ENCODE measurements at places on chromosomes 13 and 19. TPM values are rescaled to one million over a fixed set of nuclear protein-coding genes. Genes with fewer than 3 reads are reported as not detected.

SEMA6B gene
- not detected for total RNA-seq

DNA sequence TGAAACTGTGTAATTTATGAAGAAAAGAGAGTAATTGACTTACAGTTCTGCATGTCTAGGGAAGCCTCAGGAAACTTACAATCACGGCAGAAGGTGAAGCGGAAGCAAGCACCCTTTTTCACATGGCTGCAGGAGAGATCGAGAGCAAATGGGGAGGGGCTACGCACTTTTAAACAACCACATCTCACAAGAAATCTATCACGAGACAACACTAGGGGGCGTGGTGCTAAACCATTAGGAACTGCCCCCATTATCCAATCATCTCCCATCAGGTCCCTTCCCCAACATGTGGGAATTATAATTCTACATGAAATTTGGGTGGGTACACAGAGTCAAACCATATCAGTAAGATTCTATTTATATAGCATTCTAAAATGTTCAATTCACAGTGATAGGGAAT lies 114.8 kb upstream of the TRPC4 start:
- no peak for DNase-seq

- peak; percentile 98 for DNase-seq
Observed at GRCh38 chr19:2782936-2783780, at the start of gene SGTA. Gene SGTA (minus strand): TSS chr19:2783273. CDS start chr19:2769068, 14,205 bp downstream.

CTU1 gene
- 8.5 TPM for total RNA-seq

ZNF382 gene
- total RNA-seq = 13.8 TPM

CD22 gene
- not detected for total RNA-seq

GRCh38 chr19:53553865-53554791 lies 16.2 kb downstream of the ZNF331 start:
- peak; percentile 89 for DNase-seq

DNA sequence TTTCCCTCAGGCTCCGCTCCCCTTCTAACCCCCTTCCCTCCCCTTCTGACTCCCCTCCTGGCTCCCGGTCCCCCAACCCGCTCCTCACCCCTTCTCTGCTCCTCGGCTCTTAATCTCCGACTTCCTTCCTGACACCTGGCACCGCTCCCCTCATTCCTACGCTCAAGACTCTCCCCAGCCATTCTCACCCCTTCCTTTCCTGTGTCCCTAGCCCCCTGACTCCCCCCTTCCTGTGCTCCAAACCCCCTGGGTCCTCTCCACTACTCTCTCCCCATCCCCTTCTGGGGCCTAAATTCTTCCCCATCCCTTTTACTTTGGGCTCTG lies 658 bp downstream of the CLPP start:
- no peak for DNase-seq

- no peak for DNase-seq
Observed at GRCh38 chr13:60230593-60230992, 66.9 kb upstream of the DIAPH3 start.

DNA sequence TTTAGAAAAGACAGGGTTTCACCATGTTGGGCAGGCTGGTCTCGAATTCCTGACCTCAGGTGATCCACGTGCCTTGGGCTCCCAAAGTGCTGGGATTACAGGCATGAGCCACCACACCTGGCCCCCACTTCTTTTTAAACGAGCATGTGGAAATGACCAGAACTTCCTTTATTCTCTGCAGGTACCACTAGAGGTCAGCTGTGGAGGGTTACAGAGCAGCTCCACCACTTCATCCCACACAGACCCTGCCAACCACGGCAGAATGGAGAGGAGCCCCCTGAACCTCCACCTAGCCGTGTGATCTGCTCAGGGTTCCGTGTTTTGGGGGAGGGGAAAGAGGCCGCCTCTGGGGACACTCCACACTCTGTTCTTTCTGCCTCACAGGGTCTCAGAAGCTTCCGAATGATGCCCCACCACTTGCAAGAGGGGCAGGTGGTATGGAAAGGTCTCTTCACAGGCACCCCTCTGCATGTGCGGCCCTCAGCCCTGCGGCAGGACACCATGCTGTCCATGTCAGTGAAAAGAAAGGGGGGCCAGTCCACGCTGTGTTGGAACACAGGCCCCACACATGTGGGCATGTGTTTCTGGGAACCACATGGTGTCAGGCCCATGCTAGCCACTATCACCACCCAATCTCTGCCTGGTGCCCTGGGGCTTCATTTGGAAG lies 465.0 kb downstream of the TSHZ3 start:
- no peak for DNase-seq

KLK1 gene
- total RNA-seq = 1.1 TPM

JAK3 gene
- 176 TPM for total RNA-seq

ZNF8 gene
- total RNA-seq = 5.1 TPM

- no peak for DNase-seq
Observed at GRCh38 chr19:1065606-1066109, 1.3 kb upstream of the ARHGAP45 start.

GRCh38 chr13:111449041-111449440 lies 128.6 kb downstream of the TEX29 start:
- no peak for DNase-seq

DNA sequence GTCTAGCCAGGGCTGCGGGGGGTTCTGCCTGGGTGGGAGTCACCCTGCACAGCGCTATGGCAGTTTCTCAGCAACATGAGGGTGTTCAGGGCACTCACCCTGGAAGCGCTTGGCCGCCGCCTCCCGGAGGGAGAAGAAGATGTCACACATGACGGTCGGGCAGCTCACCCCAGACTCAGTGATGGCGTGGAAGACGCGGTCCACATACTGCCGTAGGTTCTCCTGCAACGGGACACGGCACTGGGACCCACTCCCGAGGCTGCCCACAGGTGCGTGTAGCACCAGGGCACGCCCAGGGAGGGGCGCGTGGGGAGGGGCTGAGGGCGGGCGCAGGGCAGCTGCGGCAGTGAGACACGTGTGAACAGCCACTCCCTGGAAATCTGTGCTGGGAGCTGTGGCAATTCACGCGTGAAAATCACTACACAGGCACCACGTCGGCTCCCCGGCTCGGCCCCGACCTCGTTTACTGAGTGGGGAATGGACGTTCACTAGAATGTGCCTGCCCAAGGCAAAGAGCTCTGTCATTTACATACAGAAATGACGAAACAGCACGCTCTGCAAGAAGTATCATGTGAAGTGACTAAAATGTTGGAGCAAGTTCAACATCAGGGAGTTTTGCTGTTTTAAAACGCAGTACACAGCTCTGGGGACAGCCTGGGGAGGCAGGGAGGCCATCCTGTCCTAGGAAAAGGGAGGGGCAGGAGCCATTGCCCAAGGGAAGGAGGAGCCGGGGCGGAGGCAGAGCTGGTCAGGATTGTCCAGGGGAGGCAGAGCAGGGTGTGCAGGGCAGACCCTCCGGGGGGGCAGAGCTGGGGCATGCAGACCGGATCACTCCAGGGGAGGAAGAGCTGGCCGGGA lies 41.5 kb upstream of the C13orf46 start:
- no peak for DNase-seq

VSTM2B gene
- not detected for total RNA-seq

ERICH6B gene
- not detected for total RNA-seq

DNA sequence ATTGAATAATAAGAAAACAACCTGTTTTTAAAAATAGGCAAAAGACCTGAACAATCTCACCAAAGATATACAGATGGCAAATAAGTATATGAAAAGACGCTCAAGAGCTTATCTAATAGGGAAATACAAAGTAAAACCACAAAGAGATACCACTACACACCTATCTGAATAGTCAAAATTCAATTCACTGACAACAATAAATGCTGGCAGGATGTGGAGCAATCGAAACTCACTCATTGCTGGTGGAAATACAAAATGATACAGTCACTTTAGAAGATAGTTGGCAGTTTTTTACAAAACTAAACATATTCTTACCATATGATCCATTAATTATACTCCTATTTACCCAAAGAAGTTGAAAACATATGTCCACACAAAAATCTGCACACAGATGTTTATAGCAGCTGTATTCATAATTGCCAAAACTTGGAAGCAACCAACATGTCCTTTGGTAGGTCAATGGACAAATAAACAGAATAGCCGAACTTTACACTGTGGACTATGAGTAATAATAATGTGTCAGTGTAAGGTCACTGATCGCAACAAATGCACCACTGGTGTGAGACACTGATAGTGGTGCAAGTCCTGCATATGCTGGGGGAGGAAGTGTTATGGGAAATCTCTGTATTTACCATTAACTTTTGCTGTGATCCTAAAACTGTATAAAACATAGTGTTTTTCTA lies 20.8 kb downstream of the ZC3H13 start:
- DNase-seq = no peak

DNA sequence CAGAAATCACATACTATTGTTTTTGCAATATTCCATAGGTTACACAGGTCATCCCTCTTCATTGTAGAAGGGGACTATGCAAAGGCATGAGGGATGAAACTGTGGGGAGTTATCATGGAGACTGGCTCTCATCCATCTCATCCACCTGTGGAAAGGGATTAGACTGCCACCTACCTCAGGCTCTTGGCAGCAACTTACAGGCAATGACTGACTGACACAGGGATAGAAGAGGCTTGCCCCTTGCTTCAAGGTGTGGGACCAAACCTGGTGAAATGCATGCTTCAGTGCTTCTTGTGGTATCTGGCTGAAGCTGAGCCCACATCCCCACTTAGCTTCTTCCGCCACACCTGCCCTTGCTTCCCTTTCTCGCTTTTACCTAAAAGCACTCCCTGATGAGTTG lies 341.3 kb downstream of the GPC5 start:
- no peak for DNase-seq

F10 gene
- total RNA-seq = not detected

- no peak for DNase-seq
Observed at GRCh38 chr19:27736225-27736624, 1476.7 kb downstream of the UQCRFS1 start.

SRRM5 gene
- 0.50 TPM for total RNA-seq

DNA sequence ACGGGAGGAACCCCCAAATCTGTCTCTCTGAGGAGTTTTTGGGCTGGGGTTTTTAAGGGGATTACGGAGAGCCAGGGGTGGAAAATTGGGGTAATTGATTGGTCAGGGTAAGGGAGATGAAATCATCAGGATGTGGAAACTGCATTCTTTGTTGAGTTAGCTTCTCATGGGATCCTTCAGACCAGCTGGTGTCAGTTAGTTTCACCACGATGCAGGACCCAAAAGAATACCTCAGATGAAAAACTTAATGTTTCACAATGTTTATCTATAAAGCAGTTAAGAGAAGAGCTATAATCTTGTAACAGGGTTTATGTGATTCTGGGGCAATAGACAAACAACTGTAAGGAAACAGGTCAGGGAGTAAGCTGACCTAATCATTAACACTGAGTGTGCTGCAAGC lies 230.8 kb downstream of the POU4F1 start:
- no peak for DNase-seq

ZNF440 gene
- 13.6 TPM for total RNA-seq

- DNase-seq = no peak
Observed at GRCh38 chr13:112014857-112015256, 52.1 kb upstream of the SOX1 start.

SARS2 gene
- total RNA-seq = 37.9 TPM

GRCh38 chr13:98103531-98103930 lies 39.4 kb upstream of the FARP1 start:
- DNase-seq = no peak

- no peak for DNase-seq
Observed at GRCh38 chr19:5038631-5039271, 69.8 kb downstream of the KDM4B start.

- no peak for DNase-seq
Observed at GRCh38 chr13:42401376-42401775, 129.4 kb downstream of the AKAP11 start.

DNA sequence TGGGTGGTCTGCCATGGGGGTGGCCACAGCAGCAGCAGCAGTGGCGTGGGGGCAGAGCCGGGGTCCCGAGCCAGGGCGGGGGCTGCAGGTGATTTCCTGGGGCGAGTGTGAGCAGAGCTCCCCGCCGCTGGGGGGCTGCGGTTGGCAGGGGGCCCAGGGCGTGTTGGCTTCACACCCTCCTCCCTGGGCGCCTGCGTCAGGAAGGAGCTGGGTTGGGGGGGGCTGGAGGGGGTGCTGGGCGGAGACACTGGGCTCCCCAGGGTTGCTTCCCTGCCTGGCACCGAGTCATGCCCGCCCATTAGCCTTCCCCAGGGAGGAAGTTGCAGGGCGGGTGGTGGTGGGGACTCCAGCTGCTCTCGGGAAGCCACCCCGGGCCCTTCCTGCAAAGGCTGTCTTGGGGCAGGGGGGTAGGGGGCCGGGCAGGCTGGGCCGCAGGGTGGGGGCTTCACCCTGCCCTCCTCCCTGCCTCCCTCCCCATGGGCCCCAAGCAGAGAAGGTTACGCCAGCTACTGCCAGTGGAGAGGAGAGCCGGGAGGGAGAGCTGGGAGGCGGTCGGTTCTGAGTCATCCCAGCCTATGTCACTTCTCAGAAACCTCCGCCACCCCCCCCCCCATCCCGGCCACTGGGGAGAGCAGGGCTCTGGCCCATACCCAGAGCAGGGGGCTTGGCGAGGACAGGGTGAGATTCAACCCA lies 4.6 kb downstream of the MIDN start:
- DNase-seq = peak; percentile 76

DNA sequence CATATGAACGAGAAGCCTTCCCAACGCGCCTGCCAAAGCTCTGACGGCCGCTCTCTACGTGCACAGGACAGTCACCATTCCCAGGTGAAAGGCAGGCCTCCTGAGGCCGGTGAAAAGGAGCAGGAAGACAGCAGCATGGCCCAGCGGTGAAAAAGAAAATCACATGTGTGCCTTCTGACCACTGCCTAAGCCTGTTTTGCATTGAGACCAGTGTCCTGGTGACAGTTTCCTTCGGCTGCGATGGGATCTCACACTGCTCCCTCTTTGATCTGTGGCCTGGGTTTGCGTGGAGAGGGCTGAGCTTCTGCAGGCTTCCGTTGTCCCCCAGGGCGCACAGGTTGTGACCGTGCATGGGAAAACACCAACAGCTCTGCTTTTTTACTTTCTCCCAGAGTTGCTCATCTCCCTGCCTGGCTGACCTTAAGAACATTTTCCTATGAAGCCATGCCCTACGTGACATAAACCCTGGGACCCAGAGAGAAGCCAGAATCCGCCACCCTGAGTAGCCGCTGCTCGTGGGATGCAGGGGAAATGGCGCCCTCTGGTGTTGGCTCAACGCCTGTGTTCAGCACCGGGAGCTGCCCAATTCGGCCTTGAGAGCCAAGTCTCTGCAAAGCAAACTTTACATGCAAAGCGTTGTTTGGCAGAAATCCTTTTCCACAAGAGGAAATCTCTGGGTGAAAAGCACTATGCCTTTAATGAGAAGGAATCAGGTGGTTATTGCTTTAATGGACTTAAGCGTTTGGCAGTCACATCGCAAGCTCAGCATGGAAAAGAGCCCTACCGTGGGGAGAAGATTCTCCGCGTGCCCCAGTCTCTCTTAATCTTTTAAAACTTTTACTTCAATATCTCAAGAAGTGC lies 112.2 kb upstream of the GPR12 start:
- DNase-seq = peak; percentile 66

KIR2DL4 gene
- not detected for total RNA-seq
